Esophagus muscularis mucosa (tissue), 4 donors: ENCODE measurements at places on chromosomes 12 and 14. TPM values are rescaled to one million over a fixed set of nuclear protein-coding genes. Genes with fewer than 3 reads are reported as not detected.
A peak's percentile ranks its signal among the peaks of the same experiment; 100 is the strongest.

Gene SDS
- total RNA-seq: not detected

Gene SLC10A1
- total RNA-seq: not detected

DNA sequence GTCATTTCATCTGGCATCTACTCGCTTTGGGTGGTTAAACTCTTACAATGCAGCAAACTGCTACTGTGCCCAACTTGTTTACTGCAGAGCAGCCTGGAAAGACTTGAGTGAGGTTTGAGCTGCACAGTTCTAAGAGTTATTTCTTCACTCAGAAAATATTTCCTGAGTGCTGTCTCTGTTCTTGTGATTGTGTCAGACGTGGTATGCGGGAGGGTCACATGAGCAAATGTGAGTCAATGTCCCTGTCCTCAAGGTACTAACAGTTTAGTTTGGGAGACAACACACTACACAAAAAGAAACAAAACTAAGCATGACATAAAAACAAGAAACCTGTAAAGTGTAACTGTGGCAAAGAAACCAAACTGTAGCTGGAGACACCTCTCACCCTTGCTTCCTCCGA, 32.4 kb downstream of the FLVCR2 start:
- no peak for DNase-seq

GRCh38 chr12:21451529-21451928, 14.1 kb downstream of the PYROXD1 start:
- no peak for DNase-seq

DNA sequence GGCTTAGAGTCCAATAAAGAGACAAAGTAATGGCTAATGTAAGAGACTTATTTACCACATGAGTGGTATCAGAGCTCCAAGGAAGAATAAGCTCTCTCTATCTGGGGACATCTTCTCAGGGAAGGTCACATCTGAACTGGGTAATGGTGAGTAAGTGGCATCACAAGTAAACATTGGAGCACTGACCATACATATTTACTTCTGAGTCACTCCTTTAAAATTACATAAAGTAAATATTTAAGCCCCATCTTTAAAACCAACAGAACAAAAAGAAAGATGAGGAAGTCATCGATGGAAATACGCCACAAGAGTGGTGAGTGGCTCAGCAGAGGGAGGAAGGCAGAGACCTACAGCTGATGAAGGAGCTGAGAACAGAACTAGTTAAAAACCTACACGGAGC, 159.9 kb downstream of the DUSP6 start:
- DNase-seq: no peak

DNA sequence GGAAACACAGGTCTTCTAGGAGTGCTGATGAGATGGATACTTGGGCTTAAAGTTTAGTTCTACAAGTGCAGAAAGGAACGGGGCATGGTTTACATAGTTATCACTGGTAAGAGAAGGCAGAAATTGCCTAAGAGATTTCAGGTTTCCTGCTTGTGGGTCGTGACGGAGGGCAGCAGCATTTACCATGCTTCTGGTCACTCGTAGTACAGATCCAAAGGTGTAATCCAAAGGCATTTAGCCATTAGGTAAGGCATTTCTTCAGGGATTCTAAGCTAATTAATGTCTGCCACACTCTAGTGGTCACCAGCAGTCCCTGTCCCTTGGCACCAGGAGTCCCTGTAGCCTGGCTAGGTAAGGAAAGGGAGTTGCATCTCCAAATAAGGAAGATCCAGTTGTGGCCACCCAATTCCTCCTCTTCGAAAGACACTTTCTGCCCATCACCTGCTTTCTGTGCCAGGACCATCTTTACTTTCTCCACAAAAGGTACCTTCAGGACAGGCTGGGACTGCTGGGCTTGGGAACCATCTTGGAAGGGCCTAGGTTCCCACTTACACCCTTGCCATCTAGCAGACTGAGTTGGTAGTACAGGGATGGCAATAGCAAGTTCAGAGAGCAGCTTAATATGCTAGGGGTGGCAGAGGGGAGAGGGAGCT, 1.5 kb downstream of the GSTZ1 start:
- DNase-seq: no peak

Gene CCND2
- total RNA-seq: 109 TPM

DNA sequence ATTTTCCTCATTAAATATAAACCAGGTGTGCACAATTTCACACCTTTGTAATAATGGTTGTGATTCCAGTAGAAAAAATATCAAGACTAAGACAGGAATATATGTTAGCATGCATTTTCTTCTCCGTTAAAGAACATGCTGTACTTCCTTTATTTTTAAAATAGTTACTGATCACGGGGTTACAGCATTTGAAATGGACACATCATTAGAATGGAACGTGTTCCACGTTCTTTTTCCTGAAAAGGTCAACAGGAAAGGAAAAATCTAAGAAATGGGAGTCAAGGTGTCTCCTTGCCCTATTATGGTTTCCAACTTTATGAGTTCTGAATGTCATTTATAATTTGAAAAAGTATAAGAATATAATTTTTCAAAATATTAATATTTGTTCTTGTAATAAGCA, 1325.7 kb downstream of the SLC16A7 start:
- no peak for DNase-seq

- no peak for DNase-seq
Measured at GRCh38 chr14:69716478-69717187, 50.3 kb upstream of the SRSF5 start.

- DNase-seq: peak; percentile 4
Measured at GRCh38 chr14:99703381-99703780, 19.3 kb downstream of the CYP46A1 start.

Gene PSME1
- 129 TPM for total RNA-seq

DNA sequence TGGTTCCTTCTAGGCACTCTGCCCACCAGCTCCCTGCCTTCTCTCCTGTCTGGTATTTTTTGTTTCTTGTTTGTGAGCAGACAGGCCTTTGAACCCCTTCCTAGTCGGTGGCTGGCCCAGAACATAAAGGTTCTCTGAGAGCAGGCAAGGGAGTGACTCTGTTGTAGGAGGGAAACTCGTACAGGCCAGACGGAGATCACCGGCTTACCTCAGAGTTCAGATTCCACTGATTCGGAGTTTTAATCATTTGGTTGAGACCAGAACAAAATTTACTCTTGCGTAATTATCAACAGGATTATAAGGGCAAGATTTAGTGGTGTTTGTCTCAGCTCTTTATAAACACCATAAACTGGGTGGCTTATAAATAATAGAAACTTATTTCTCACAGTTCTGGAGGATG, 128.3 kb downstream of the PLXNC1 start:
- DNase-seq: no peak

Gene NKX2-1
- not detected for total RNA-seq

- DNase-seq: no peak
Measured at GRCh38 chr14:104865631-104866441, 768 bp downstream of the CEP170B start.

DNA sequence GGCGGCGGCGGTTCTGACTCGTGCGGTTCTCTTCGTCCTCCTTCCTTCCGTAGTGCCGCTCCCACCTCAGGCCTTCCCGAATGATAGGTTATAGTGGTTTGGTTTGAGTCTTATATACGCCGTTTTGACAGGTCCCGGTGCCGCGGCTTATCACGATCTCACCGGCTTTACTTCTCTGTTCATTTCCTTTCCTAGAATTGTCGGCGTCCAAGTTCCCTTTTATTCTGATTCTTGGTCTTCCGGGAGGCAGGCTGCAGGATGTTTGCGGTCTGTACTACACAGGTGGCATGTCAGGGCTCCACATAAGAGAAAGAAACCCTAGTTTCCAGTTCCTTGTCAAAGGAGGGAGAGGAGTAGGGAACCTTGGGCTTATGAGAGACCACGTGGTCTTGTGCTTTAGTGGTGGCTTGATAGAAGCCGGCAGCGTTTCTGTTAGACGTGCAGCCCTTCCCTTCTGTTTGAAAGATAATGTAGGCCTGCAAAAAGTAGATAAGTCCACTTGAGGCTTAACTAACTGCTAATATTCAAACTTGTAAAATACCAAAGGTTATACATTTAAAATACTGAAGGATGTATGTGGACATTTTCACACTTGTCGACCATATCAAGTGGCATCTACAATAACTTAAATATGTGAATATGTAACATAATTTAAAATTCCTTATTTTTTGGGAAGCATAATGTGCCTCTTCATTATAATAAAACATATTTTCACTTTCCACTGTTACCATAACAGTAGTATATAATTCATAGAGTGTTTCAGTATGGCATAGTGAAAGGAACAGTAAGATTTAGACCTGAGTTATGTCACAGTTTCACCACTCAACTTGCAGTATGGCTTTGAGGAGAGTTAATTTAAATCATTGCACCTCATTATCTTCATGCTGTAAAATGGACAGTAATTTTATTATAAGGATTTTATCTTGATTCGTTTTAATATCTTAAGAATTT, 804 bp downstream of the USP15 start:
- DNase-seq: no peak

Gene RPS6KL1
- total RNA-seq: 9.5 TPM

GRCh38 chr12:6205144-6205539, 4.9 kb downstream of the CD9 start:
- DNase-seq: no peak

DNA sequence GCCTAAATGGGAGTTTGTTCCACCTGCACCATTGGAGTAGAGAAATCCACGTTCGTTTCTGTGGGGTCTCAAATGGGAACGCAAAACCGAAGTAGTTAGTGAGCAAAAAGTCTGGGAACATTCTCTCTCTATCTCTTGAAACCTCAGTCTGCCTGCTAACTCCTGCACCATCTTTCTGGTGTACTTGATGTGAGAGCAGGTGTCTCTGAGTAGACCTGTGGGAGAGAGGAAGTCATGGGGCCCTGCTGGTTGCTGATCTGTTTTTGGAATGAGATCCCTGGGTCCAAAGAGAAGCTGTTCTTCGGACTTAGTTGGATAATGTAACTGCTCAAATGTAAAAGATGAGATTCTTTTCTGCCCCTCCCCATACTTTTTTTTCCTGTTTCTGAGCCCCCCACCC, 57.3 kb downstream of the MAX start:
- DNase-seq: no peak

Gene NOS1
- total RNA-seq: 3.8 TPM

Gene ZNF385A
- total RNA-seq: 22.8 TPM

Gene CCDC175
- total RNA-seq: not detected

GRCh38 chr14:44279357-44279756, 227.7 kb downstream of the FSCB start:
- no peak for DNase-seq

DNA sequence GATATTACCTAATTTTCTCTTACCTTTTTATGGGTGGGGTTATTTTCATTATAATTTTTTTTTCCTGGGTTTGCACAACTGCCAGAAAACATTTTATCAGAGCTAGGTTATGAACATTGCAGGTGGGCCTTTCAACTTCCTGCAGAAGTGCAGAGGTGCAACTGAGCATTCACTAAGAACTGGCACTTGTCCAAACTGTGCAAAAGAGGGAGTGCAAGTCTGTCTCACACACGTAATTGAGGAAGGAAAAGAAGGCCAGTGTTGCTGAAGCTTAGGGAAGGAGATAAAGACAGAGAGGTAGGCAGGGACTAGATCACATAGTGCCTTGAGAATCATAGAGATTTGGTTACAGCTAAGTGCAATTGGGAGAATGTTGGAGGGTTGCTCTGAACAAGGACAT, 14.1 kb upstream of the AMN1 start:
- DNase-seq: no peak

DNA sequence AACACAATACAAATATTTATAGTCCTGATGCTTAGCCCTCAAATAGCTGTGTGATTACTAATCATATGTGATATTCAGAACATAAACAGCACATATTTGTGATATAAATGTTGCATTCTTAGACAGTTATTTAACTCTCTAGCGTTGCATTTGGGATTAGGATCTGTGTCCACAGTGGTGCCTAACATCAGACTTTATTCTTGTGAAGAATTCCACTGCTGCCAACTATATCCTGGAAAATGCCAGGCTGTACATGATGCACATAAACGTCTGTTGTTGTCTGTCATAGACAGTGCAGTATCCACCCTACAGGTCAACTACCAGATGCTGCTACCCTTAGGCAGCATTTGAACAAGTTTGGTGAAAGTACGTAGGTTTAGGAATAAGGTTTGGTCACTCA, 39.0 kb downstream of the SLC38A4 start:
- DNase-seq: no peak

DNA sequence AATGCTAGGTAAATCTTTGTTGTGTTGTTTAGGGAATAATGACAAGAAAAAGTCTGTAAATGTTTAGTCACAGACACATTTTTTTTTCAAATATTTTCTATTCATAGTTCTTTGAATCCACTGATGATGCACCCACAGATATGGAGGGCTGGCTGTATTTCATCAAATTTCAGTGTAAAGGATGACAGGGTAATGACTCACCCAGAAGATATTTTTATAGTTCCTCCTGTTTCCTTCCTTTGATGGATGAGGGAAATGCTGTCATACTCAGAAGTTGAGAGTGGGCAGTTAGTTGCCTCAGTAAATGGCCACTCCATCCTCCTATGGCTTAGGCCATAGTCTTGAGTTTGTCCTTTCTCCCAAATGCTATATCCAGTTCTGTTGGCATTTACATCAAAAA, 76.9 kb upstream of the REP15 start:
- no peak for DNase-seq

- no peak for DNase-seq
Measured at GRCh38 chr12:100329800-100330199, 27.1 kb upstream of the SLC17A8 start.

GRCh38 chr12:64194333-64195149, 27.6 kb downstream of the KICS2 start:
- no peak for DNase-seq

DNA sequence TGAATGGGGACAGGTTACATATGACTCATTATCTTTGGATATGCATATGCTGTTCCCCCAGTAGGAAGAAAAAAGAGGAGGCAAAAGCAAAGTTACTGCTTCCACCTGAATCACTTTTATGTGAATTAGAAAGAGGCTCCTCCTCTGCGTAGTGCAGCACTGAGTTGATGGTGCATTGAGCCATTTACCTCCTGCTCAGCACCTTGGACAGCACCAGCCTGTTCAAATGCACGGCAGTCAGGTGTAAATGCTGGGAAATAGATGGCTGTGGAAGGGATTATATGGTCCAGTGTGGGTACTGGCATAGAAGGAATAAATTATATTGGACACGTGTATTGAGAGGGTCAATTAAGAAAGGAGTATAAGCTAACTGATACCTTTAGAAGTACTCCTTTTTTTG, 541.9 kb upstream of the SEL1L start:
- DNase-seq: no peak

Gene USP44
- total RNA-seq: 6.2 TPM
